Activated CD8-positive, alpha-beta T cell treated with anti-CD3 and anti-CD28 coated beads, Interleukin-2, amount 10 ng/mL, durations not matched to agents 7 days and 5 days (primary cell): ENCODE measurements at places on chromosomes 12 and 14. TPM values are rescaled to one million over a fixed set of nuclear protein-coding genes. Genes with fewer than 3 reads are reported as not detected.

The ST8SIA1 gene
- total RNA-seq: 0.29 TPM

The LRFN5 gene
- total RNA-seq: not detected

The ASPG gene
- total RNA-seq: not detected

The RNASE7 gene
- not detected for total RNA-seq

The TMCC3 gene
- total RNA-seq: 0.60 TPM

The ARG2 gene
- total RNA-seq: 1.6 TPM

The OVCH1 gene
- not detected for total RNA-seq

- no peak overlapping the region for H3K27ac ChIP-seq
- H3K36me3 ChIP-seq: no peaks in the 10 kb centered on the region
- H3K4me3 ChIP-seq: no peak overlapping the region
- peaks cover 29% of the 10 kb centered on the region for H3K27me3 ChIP-seq
These were observed 191.4 kb downstream of the SNAPC1 start for GRCh38 chr14:61953602-61954001.

DNA sequence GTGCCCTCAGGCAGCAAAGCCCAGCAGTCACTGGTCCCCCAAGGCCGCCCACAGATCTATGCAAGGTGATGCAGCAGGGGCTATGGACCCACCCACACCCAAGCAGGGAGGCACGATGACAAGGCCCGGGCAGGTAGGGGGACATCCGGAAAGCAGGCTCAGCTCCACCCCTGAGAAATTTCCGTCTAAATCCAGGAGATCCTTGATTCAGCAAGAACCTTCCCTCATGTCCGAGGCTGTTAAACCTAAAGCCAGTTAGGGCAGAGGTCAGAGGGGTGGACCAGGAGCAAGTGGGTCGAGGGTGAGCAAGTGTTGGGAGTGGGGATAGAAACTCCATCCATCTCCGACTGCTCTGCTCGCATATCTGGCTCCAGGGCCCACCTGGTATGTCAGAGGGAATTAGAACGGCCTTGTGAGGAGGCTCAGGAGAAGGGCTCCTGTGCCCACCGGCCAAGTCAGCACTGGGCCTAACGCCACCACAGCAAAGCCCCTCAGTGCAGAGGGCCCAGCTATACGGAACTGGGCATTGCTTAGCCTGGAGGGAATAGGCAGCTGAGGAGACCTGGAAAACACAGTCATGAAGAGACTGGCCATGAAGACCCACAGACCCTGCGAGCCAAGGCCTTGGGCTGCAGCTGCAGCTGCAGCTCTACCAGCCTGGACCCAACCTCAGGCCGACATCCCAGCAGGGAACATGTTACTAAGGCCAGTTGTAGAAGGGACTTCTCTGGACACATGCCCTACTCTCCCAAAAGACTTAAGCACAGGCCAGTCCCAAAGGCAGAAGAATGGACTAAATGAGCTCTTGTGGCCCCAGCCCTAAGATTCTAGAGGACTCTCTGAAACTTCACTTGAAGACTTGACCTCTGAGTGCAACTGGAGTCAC lies 34.3 kb downstream of the DAD1 start:
- H3K27me3 ChIP-seq: no peaks in the 10 kb centered on the region
- H3K4me3 ChIP-seq: peak overlapping the region; percentile 76
- H3K4me1 ChIP-seq: peaks cover 90% of the 10 kb centered on the region
- peak overlapping the region; percentile 97 for H3K27ac ChIP-seq
- peaks cover 72% of the 10 kb centered on the region for H3K36me3 ChIP-seq
- DNase-seq: peak; percentile 63

DNA sequence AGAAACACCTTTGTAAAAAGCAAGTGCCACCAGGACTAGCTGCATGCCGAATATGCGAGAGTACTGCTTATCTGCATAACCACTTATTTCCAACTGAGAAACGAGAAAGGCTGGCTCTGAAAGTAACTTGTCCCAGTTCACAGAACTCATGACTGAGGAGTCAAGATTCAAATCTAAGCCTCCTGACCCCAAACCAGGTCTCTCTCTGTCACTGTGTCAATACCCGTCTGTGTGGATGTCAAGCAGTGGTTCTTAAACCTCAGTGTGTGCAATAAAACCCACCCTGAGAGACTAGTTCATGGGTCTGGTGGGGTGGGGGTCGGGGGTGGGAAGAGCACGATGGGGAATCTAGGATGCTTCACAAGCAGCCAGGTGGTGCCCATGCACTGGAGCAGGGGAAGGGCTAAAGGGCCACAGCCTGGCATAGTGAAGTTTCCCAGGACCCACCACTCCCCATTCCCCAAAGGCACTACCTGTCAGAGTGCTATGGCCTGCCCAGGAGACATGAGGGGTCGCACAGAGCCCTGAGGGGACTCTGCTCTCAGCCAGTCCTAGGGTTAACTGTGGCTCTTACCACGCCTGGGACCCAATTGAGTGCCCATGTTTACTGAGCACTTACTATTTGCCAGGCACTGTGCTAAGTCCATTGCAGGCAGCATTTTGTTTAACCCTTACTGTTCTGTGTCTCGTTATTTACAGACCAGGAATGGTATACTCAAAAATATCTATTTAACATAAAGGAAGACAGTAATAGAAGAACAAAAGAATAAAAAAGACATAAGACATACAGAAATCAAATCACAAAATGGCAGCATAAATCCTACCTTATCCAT lies 33.4 kb upstream of the PNMA1 start:
- H3K4me1 ChIP-seq: peaks cover 99% of the 10 kb centered on the region
- no peak for DNase-seq
- peaks cover 56% of the 10 kb centered on the region for H3K36me3 ChIP-seq
- no peak overlapping the region for H3K4me3 ChIP-seq
- peak overlapping the region; percentile 99 for H3K27ac ChIP-seq
- H3K27me3 ChIP-seq: no peaks in the 10 kb centered on the region

GRCh38 chr14:83764656-83765599 lies 1765.0 kb upstream of the FLRT2 start:
- no peaks in the 10 kb centered on the region for H3K27me3 ChIP-seq
- H3K4me3 ChIP-seq: no peak overlapping the region

- H3K27me3 ChIP-seq: no peaks in the 10 kb centered on the region
- peak; percentile 62 for DNase-seq
- peaks cover 39% of the 10 kb centered on the region for H3K4me1 ChIP-seq
- peak overlapping the region; percentile 82 for H3K4me3 ChIP-seq
These were observed 446 bp downstream of the PPP1R12A start for GRCh38 chr12:79934281-79935020.

- peaks cover 71% of the 10 kb centered on the region for H3K36me3 ChIP-seq
- no peak overlapping the region for H3K27ac ChIP-seq
- H3K27me3 ChIP-seq: no peaks in the 10 kb centered on the region
These were observed 8.9 kb downstream of the GTF2A1 start for GRCh38 chr14:81211844-81212243.

DNA sequence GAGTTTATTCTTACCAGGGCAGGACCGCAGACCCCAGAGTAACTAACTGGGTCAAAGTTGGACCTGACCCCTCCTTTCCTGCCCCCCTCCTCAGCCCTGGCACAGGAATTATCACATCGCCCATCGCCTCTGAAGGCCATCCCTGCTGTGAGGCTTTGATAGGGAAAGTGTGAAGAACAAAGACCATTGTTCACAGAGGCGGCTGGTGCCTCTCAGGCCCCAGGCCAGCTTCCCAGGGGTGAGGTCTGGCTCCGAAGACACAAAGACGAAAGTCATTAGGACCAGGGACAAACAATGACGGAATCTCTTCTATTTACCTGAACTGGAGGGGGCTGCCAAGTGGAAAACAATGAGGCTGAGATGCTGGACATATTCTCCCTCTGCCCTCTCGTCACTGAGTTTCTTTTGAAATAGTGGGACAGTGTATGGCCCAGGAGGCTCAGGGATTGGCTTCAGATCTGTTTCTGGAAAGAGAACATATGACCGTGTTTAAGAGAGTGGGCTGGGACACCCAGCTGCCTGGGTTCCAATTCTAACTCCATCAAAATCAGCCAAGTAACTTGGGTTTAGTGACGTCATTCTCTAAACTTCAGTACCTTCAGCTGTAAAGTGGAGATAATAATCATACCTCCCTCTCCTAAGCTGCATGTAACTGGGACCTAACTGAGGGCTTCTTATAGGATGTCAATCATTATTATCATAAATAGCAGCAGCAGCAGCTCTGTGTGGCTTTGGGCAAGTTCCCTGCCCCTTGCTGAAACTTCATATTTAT lies 769.4 kb downstream of the MED13L start:
- no peak overlapping the region for H3K4me3 ChIP-seq
- H3K27ac ChIP-seq: no peak overlapping the region
- no peaks in the 10 kb centered on the region for H3K27me3 ChIP-seq
- DNase-seq: no peak
- H3K4me1 ChIP-seq: peaks cover 5% of the 10 kb centered on the region
- no peaks in the 10 kb centered on the region for H3K36me3 ChIP-seq

DNA sequence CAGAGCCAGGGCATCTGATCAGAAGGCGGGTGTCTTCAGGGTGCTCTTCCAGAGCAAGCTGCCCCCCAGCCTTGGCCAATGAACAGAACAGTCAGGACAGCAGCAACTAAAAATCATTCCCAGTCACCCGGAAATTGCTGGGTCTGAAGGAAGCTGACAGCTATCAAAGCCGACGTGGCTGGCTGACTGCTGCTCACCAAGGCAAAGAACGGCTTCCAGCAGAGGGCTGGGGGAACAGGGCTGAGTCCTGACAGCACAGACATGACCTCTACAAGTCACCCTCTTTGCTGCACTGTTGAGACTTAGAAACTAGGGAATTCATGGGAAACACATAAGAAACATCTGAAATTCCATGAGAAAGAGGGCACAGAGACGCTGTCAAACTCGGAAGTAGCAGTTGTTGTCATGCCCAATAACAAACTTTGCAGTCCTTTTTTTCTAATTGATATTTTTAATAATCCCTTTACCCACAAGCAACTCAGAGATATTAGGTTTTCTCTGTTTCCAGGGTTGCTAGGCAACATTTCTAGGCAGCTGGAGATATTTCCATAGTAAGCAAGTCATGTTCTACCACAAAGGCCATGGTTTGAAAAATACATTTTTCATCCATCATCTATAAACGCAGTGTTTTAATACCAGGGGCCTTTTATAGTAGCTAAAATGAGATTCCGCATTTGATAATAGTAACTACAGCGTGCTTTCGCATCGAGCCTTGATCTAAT lies 365.2 kb downstream of the SEC23A start:
- no peaks in the 10 kb centered on the region for H3K4me1 ChIP-seq
- H3K36me3 ChIP-seq: no peaks in the 10 kb centered on the region
- H3K27ac ChIP-seq: no peak overlapping the region
- no peak for DNase-seq
- no peak overlapping the region for H3K4me3 ChIP-seq

DNA sequence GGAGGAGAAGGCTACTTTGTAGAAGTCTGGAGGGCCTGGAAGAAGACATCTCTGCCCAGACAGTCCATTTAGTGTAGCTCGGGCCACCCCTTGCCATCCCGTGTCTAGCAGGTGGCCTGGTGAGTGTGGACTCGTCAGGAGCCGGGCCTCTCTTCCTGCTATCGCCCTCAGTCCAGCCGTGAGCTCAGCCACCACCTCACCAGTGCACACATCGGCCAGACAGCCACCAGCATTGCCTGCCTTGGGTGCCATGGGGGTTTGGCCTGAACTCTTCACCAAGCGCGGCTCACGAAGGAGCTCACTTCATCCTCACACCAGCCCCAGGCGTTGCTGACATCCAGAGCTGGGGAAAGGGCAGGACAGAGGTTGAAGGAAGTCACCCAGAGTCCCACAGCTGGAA lies 19.6 kb upstream of the TRAF3 start:
- H3K27me3 ChIP-seq: no peaks in the 10 kb centered on the region
- H3K36me3 ChIP-seq: no peaks in the 10 kb centered on the region
- DNase-seq: no peak
- no peak overlapping the region for H3K27ac ChIP-seq
- H3K4me3 ChIP-seq: no peak overlapping the region

GRCh38 chr12:1473418-1473817 lies 121.0 kb downstream of the FBXL14 start:
- no peaks in the 10 kb centered on the region for H3K4me1 ChIP-seq
- H3K27ac ChIP-seq: no peak overlapping the region
- peak overlapping the region; percentile 36 for H3K4me3 ChIP-seq
- H3K27me3 ChIP-seq: no peaks in the 10 kb centered on the region
- DNase-seq: peak; percentile 71

- no peak overlapping the region for H3K4me3 ChIP-seq
- no peak for DNase-seq
- no peaks in the 10 kb centered on the region for H3K27me3 ChIP-seq
- peaks cover 48% of the 10 kb centered on the region for H3K4me1 ChIP-seq
- no peak overlapping the region for H3K27ac ChIP-seq
These were observed 113.3 kb upstream of the TMPO start for GRCh38 chr12:98402091-98402490.

GRCh38 chr12:120735181-120735580 lies 9.6 kb downstream of the ACADS start:
- H3K36me3 ChIP-seq: peaks cover 8% of the 10 kb centered on the region
- H3K27me3 ChIP-seq: no peaks in the 10 kb centered on the region
- H3K4me3 ChIP-seq: no peak overlapping the region
- H3K27ac ChIP-seq: no peak overlapping the region
- H3K4me1 ChIP-seq: no peaks in the 10 kb centered on the region

DNA sequence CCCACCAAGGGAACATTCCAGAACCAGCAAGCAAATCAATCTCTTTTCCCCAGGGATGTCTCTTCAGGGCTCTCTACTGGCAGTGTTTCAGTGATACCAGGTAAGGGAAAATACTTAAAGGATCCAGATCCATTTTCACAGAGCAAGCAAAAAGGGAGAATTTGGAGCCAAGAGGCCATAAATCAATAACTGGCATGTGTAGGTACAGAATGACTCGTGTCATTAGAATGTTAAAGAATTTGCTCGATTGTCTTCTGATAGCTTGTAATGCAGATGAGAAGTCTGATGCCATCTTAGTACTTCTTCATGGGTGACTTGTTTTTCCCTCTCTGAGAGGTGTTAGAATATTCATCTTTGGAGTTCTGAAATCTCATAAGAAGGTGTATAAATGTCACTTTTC lies 242.9 kb downstream of the KTN1 start:
- H3K4me3 ChIP-seq: no peak overlapping the region
- no peaks in the 10 kb centered on the region for H3K4me1 ChIP-seq
- H3K27me3 ChIP-seq: peaks cover 27% of the 10 kb centered on the region
- DNase-seq: no peak

DNA sequence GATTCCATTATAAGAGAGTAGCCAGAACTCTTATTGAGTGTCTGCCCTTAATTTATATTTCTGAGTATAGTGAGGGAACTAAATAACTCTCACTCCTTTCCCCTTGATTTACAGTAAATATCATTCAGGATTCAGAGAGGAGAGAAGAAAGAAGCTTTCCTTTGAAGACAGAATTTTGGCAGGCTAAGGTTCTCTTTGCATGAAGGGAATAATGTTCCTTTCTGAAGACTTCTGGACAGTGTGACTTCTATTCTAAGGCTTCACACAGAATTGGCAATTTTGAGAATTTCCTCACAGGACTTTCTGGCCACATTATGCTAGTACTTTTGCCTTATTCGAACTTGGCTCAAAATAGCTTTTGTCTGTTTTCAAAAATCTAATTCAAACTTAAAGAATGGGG lies 352.2 kb upstream of the FBXO33 start:
- H3K4me3 ChIP-seq: no peak overlapping the region
- no peaks in the 10 kb centered on the region for H3K4me1 ChIP-seq
- H3K36me3 ChIP-seq: no peaks in the 10 kb centered on the region

DNA sequence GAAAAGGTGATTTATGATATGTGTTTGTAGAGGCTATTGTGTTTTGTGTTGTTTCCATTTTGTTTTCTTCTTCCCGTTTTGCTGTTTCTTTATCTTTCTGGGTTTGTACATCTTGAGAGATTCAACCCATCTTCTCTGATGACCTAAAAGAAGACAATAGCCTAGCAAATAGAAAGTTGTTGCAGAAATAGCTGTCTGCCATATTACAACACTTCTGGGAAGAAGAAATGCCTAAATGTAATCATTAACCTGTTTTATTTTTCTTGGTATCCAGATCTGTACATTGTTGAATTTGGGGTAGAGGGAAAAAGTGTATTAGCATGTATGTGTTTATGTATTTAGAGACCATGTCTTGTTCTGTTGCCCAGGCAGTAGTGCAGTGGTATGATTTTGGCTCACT lies 50.3 kb downstream of the SPATS2 start:
- H3K4me3 ChIP-seq: no peak overlapping the region
- H3K27me3 ChIP-seq: no peaks in the 10 kb centered on the region
- peaks cover 2% of the 10 kb centered on the region for H3K4me1 ChIP-seq
